ENCODE measurements at places on chromosomes 16 and 17. TPM values are rescaled to one million over a fixed set of nuclear protein-coding genes. Genes with fewer than 3 reads are reported as not detected.

DNA sequence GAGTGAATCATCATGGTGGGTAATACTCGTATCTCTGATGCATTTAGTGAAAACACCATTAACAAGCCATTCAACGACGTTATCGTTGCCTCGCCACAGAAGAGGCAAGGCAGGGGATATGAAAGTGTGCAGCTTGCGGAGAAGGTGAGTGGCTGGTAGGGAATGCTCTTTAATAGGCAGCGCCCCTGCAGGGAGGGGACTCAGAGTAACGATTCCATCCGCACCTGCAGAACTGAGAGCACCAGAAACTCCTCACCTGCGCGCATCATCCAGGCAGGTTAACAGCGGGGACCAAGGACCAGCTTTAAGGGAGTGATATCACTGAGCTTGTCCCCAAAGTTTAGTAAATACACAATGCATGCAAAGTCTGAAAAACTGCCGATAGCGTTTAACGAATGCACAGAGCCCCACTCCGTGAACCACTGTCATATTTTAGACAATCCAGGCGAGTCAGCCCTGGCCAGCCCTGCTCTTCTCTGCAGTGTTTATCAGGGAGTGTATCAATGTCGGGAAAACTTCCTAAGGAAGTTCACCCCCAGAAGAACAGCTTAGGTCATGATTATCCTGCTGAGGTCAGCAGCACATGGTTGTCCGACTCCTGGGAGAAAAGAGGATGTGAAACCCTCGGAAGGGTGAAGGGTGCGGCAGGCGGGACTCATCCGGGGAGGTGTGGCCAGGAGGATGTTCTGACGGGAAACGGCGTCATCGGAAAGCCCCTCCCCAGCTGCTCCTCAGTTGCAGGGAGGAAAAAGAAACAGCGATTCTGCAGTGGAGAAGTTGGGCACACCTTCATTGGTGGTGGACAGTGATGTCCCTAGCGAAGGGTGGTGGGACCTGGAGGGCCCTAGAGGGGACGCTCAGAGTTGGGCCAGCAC is 68.5 kb upstream of the DNAH17 start:
- peak; percentile 92 for DNase-seq
- H3K27me3 ChIP-seq, result no peaks in the 10 kb centered on the region
- H3K4me3 ChIP-seq, result no peak overlapping the region
- peaks cover 13% of the 10 kb centered on the region for H3K4me1 ChIP-seq
- H3K27ac ChIP-seq, result peak overlapping the region; percentile 62

- H3K27ac ChIP-seq, result peak overlapping the region; percentile 94
- no peaks in the 10 kb centered on the region for H3K27me3 ChIP-seq
- no peak overlapping the region for H3K4me3 ChIP-seq
- peaks cover 47% of the 10 kb centered on the region for H3K4me1 ChIP-seq
- no peaks in the 10 kb centered on the region for H3K36me3 ChIP-seq
- no peak for DNase-seq
Observed at GRCh38 chr17:49387498-49388289, 25.6 kb upstream of the ZNF652 start.

- no peaks in the 10 kb centered on the region for H3K27me3 ChIP-seq
- no peak overlapping the region for H3K4me3 ChIP-seq
- H3K27ac ChIP-seq, result peak overlapping the region; percentile 22
- H3K4me1 ChIP-seq, result peaks cover 10% of the 10 kb centered on the region
Observed at GRCh38 chr17:35786941-35787432, 8.5 kb downstream of the MMP28 start.

GRCh38 chr16:74107795-74108610 is 188.6 kb upstream of the PSMD7 start:
- H3K4me1 ChIP-seq, result no peaks in the 10 kb centered on the region
- H3K27ac ChIP-seq, result no peak overlapping the region
- no peaks in the 10 kb centered on the region for H3K36me3 ChIP-seq
- H3K27me3 ChIP-seq, result no peaks in the 10 kb centered on the region
- no peak for DNase-seq

GRCh38 chr17:55763856-55764255 is 13.0 kb downstream of the PCTP start:
- H3K27me3 ChIP-seq, result no peaks in the 10 kb centered on the region
- no peak overlapping the region for H3K4me3 ChIP-seq
- no peaks in the 10 kb centered on the region for H3K4me1 ChIP-seq
- peak overlapping the region; percentile 33 for H3K27ac ChIP-seq
- no peaks in the 10 kb centered on the region for H3K36me3 ChIP-seq

DNA sequence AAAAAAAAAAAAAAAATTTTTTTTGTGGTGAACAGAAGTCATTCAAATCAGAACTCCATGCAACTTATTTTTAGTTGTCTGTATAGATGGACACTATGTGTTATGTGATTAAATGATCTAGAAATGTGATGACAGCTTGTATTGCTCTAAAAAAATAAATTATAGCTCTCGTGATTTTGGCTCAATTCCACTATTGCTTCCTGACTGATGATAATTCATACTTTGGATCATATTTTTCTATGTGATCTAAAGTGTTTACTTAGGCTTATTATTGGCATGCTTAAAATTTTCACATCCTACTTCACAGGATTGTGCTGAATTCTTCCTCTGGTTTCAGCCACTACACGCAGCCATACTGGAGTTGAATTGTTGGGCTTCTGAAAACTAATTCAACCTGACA is 76.8 kb downstream of the RPGRIP1L start:
- H3K36me3 ChIP-seq, result no peaks in the 10 kb centered on the region
- H3K4me1 ChIP-seq, result no peaks in the 10 kb centered on the region
- no peaks in the 10 kb centered on the region for H3K27me3 ChIP-seq
- no peak overlapping the region for H3K27ac ChIP-seq

DNA sequence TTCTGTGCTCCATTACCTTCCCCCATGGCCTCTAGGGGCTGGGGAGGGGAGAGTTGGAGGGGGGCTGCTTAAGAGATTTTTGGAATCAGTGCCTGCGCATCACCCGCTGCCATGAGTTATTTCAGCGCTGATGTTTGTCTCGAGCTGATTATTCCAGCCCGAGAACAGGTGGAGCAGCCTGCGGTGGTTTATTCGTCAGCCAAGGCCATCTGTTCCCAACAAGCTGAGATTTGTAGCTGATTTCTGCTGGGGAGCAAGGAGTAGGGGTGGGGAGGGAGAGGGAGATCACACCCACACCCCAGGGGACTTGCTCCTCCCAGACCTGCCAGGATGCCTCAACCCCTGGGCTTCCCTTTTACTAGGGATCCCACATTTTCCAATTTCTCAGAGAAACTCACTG is 23.1 kb downstream of the PIPOX start:
- DNase-seq, result no peak
- no peak overlapping the region for H3K4me3 ChIP-seq
- no peaks in the 10 kb centered on the region for H3K4me1 ChIP-seq

GRCh38 chr17:46190763-46191162 is 2.5 kb downstream of the KANSL1 start:
- H3K27ac ChIP-seq, result peak overlapping the region; percentile 100
- H3K36me3 ChIP-seq, result no peaks in the 10 kb centered on the region
- DNase-seq, result no peak
- peak overlapping the region; percentile 91 for H3K4me3 ChIP-seq
- peaks cover 50% of the 10 kb centered on the region for H3K4me1 ChIP-seq
- no peaks in the 10 kb centered on the region for H3K27me3 ChIP-seq

- H3K27ac ChIP-seq, result no peak overlapping the region
- peak overlapping the region; percentile 99 for H3K4me3 ChIP-seq
- no peaks in the 10 kb centered on the region for H3K27me3 ChIP-seq
Observed at GRCh38 chr16:1613728-1614455, 1.7 kb downstream of the CRAMP1 start.

- no peaks in the 10 kb centered on the region for H3K36me3 ChIP-seq
- no peak for DNase-seq
Observed at GRCh38 chr17:42087736-42088705, 10.3 kb downstream of the ZNF385C start.

DNA sequence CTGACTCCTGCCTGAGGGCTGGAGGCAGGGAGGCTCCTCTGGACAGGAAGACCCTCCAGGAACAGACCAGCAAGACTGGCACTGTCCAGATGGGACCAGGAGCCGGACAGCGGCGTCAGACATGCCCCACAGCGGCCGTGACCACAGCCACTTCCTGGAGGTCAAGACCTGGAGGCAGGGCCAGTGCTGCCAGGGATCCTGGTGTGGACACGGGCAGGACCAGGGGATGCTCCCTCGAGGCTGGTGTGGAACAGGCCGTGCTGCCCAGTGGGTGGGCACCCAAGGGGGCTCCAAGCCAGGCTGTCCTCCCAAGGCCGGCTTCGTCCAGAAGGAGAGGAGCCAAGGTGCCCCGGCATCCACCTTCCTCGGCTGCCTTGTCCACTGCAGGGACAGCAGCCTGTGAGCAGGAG is 4.5 kb upstream of the CCDC57 start:
- no peaks in the 10 kb centered on the region for H3K36me3 ChIP-seq
- no peaks in the 10 kb centered on the region for H3K27me3 ChIP-seq
- peak; percentile 93 for DNase-seq
- peak overlapping the region; percentile 13 for H3K4me3 ChIP-seq

DNA sequence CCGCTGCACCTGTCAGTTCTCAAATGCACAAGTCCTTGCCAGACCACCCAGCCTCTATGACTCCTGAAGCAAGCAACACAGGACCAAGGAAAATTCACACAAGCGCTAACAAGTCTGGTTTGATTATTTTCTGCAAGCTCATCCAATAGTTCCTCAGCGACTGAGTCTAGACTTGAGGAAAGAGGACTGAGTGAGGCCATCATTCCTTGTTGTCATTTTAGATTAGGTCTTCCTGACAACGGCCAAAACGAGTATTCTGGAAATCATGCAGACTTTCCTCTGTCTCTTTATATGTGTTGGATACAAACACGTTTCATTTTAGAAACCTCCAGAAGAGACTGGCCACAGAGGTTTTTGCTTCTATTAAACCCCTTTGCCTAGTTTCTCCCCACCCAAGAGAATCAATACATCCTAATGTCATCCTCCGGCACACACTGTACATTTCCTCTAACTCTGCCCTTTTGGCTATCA is 561 bp downstream of the CCDC47 start:
- no peaks in the 10 kb centered on the region for H3K36me3 ChIP-seq
- H3K4me1 ChIP-seq, result peaks cover 75% of the 10 kb centered on the region
- no peak for DNase-seq
- H3K27me3 ChIP-seq, result no peaks in the 10 kb centered on the region
- H3K27ac ChIP-seq, result peak overlapping the region; percentile 96

DNA sequence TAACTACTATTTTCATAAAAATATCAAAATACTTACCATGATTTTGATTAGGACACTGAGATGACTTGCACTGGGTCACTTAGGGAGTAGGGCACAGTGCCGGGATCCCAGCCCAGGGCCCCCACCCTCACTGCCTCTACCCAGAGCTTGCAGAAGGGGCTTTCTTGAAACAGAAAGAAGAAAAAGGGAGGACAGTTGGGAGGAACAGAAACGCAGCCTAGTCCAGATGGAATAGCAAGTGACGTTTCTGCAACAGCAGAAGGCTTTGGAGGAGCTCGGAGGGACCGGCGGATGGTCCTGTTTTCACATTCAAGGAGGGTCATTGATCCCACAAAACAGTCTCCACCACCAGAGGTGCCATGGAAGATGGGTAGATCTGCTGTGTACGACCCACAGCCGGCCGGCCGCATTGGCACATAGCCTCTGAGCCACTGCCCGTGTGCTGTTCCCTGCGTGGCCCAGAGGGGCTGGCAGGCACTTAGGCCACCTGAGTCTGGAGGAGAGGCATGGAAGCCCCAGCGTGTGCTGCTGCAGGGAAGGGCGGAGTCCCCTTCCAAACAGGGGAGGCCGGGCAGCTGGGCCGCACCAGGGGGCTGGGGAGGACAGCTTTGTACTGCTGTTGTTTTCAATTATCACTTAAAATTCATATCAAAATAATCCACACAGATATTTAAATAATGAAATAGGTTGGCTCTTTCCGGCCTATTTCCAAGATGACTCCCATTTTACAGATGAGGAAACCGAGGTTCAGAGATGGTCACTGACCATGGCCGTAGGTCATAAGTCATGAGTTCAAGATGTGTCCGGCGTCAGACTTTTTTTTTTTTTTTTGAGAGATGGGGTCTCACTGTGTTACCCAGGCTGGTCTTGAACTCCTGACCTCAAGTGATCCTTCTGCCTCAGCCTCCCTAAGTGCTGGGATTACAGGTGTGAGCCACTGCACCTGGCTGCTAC is 22.9 kb upstream of the GSG1L start:
- H3K4me1 ChIP-seq, result no peaks in the 10 kb centered on the region
- no peaks in the 10 kb centered on the region for H3K27me3 ChIP-seq
- DNase-seq, result no peak
- H3K4me3 ChIP-seq, result no peak overlapping the region
- no peaks in the 10 kb centered on the region for H3K36me3 ChIP-seq

- no peak overlapping the region for H3K27ac ChIP-seq
- no peak for DNase-seq
- H3K4me3 ChIP-seq, result no peak overlapping the region
- H3K27me3 ChIP-seq, result no peaks in the 10 kb centered on the region
- H3K4me1 ChIP-seq, result no peaks in the 10 kb centered on the region
- no peaks in the 10 kb centered on the region for H3K36me3 ChIP-seq
Observed at GRCh38 chr17:55186937-55187770, 77.6 kb upstream of the HLF start.

GRCh38 chr17:38663125-38663751 is 11.5 kb downstream of the EPOP start:
- peak; percentile 76 for DNase-seq
- peaks cover 80% of the 10 kb centered on the region for H3K27me3 ChIP-seq
- no peaks in the 10 kb centered on the region for H3K36me3 ChIP-seq
- peaks cover 21% of the 10 kb centered on the region for H3K4me1 ChIP-seq

- DNase-seq, result no peak
- no peak overlapping the region for H3K4me3 ChIP-seq
- no peaks in the 10 kb centered on the region for H3K4me1 ChIP-seq
- no peaks in the 10 kb centered on the region for H3K36me3 ChIP-seq
- H3K27ac ChIP-seq, result no peak overlapping the region
Observed at GRCh38 chr16:86707581-86707980, 129.2 kb downstream of the FOXL1 start.

- DNase-seq, result no peak
- H3K36me3 ChIP-seq, result no peaks in the 10 kb centered on the region
- no peak overlapping the region for H3K4me3 ChIP-seq
- H3K4me1 ChIP-seq, result no peaks in the 10 kb centered on the region
- H3K27ac ChIP-seq, result no peak overlapping the region
Observed at GRCh38 chr16:81137754-81138153, 41.6 kb upstream of the GCSH start.

DNA sequence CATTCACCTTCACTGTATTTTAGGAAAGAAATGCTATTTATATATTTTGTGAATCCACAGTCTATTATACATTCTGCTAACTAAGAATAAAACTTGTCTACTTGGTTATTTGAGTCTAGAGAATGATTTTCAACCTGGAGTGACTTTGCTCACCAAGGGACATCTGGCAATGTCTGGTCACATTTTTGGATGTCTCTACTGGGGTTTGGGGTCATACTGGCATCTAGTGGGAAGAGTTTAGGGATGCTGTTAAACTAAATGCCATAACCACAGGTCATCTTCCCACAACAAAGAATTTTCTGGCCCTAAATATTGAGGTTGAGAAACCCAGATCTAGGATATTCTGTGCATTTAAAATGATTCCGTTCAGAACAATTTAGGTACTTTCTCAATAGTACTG is 26.0 kb downstream of the KCNJ16 start:
- H3K36me3 ChIP-seq, result no peaks in the 10 kb centered on the region
- H3K4me1 ChIP-seq, result no peaks in the 10 kb centered on the region
- H3K27me3 ChIP-seq, result no peaks in the 10 kb centered on the region

The ABHD15 gene
- 5.7 TPM for polyA plus RNA-seq

The CARD14 gene
- polyA plus RNA-seq, result 1.4 TPM

The TSNAXIP1 gene
- 1.0 TPM for polyA plus RNA-seq

The C16orf92 gene
- not detected for polyA plus RNA-seq

The CCL4L2 gene
- polyA plus RNA-seq, result 2.3 TPM

The SPNS2 gene
- polyA plus RNA-seq, result 13.2 TPM

The PIK3R6 gene
- 1.3 TPM for polyA plus RNA-seq

Data from spleen (tissue), 13 donors.